ENCODE measurements at places on chromosomes 3 and 15. TPM values are rescaled to one million over a fixed set of nuclear protein-coding genes. Genes with fewer than 3 reads are reported as not detected.

DNA sequence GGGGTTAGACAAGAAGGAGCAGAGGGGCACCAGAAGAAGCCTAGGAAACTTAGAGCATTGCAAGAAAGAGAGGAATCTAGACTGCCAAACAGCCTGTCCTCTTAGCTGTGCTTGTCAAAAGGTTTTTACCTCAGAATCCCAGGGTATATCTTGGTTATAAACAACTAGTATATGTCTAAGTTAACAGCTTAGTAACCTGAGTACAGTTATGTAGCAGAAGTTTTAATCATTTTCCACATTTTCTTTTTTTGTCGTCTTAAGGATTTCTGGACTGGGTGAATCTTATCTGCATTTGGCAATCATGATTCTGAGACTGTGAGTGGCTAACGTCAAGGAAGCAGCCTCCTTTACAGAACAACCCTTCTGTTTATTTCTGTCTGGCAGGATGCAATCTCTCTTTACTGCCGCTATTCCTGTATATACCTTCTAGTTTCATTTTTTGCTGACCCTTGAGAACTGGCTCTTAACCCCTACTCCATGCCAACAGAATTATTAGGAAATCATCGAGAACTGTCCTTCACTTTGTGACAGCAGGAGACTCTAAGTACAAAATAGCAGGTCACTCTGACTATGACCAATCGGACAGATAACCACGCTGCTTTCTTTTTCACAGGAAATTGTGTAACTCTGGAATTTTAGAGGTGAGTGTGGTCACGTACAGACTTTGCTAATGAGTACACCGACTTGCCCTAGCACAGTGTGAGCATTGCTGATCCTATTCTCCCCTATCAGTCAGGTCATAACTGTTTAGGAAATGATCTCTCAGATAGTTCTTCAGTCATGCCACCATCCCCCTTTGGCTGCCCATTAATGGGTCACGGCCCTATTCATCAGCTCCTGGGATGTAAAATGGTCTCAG is 3.3 kb upstream of the CP start:
- DNase-seq: no peak

DNA sequence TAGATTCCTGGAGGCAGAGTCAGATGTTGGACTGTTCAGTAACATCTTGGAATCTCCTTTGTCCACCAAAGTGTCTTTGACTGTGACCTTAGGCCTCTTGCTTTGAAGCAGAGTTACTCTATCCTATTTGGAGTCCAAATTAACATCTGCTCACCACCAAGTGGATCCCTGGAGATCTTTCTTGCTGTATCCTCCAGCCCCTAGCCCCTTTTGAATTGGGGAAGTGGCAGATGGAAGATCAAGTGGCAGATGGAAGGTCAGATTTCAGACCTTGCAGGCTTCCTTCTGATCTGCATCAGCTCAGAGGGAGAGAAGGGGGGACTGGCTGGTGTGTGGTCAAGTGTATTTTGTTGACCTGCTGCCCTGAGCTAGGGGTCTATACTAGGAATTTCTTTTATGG is 125.0 kb upstream of the ROPN1 start:
- DNase-seq: no peak

GRCh38 chr3:188106887-188107830 is 46.8 kb upstream of the LPP start:
- DNase-seq: no peak

DNA sequence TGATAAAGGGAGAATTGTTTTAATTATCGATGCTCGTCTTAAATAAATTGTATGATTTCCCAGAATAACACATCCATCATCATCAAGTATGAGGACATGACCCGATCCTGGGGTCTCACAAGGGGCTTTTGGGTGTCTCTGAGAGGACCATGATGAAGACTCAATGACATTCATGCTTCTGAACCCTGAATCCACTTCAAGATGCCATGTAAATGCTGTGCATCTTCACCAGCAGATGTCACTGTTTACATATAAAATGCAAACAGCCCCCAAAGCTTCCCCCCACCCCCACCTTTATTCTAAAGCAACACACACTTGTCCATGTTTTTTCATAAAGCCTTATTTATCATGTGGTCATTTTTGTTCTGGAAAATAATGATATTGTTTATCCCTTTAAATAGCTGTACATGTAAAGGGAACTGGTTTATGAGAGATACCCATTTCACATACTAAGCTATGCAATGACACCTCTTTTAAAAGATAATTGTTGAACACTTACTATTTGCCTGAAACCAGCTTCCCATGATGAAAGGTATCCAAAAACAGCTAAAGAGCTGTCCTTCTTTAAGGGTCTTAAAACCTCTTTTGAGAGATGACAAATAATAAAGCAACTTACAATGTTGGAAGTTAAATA is 69.7 kb upstream of the UBE3A start:
- no peak for DNase-seq

The ADAMTS17 gene
- 2.8 TPM for total RNA-seq

DNA sequence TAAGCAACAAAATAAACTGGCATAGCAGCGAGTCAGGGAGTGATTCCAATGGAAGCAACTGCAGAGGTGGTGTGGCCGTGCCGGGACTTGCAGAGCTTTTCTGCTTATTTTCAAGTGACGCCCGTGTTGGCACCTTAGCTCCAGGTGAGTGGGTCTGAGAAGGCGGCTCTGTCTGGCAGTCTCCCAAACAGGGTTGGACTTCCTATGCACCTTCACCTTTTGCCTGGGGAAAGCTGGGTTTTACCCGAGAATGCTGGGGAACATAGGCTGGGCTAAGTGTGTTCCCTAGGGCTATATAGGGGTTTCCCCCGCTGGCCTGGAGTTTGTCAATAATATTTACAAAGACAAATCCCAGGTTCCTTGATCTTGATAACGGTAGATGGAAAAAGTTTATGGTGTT is 179.9 kb upstream of the TBL1XR1 start:
- no peak for DNase-seq

GRCh38 chr15:55237219-55238130 is 40.7 kb upstream of the RSL24D1 start:
- DNase-seq: no peak

DNA sequence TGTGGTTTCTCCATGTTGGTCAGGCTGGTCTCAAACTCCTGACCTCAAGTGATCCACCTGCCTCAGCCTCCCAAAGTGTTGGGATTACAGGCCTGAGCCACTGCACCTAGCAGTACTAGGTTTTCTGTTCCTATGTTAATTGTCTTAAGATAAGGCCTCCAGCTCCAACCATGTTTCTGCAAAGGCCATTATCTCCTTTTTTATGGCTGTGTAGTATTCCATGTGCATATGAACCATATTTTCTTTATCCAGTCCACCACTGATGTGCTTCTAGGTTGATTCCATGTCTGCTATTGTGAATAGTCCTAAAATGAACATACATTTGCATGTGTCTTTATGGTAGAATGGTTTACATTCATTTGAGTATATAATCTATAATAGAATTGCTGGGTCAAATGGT is 9.8 kb downstream of the HTR3C start:
- DNase-seq: no peak

- no peak for DNase-seq
These were observed 13.8 kb downstream of the KLHL6 start for GRCh38 chr3:183541738-183542137.

DNA sequence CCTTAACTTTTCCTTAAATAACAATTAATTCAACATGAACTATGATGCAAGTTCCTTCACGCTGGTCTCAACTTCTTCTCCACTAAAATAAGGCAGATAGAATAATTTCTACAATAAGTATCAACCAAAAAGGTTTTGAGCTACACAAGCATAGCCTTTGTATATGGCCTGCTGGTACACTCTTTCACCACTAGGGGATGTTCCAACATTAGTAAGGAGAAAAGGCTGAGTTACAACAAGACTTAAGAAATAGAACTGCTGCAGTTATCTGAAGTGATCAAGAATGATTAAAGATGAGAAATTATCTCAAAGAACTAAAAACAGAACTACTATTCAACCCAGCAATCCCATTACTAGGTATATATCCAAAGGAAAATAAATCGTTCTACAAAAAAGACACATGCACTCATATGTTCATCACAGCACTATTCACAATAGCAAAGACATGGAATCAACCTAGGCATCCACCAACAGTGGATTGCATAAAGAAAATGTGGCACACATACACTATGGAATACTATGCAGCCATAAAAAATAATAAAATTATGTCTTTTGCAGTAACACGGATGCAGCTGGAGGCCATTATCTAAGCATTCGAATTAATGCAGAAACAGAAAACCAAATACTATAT is 14.4 kb downstream of the ATP13A3 start:
- no peak for DNase-seq

The FAM81A gene
- not detected for total RNA-seq
